ENCODE measurements at places on chromosomes 2 and 18.

- no peak for DNase-seq
Observed at GRCh38 chr18:59624369-59624765, 72.9 kb downstream of the CCBE1 start.

GRCh38 chr2:207238831-207239701, 73.3 kb upstream of the KLF7 start:
- DNase-seq, result no peak

GRCh38 chr2:37982847-37983246, 57.8 kb downstream of the RMDN2 start:
- no peak for DNase-seq

GRCh38 chr18:57581301-57581934, 5.1 kb downstream of the FECH start:
- DNase-seq, result no peak

- DNase-seq, result no peak
Observed at GRCh38 chr2:76413436-76413835, 702.7 kb upstream of the GCFC2 start.

DNA sequence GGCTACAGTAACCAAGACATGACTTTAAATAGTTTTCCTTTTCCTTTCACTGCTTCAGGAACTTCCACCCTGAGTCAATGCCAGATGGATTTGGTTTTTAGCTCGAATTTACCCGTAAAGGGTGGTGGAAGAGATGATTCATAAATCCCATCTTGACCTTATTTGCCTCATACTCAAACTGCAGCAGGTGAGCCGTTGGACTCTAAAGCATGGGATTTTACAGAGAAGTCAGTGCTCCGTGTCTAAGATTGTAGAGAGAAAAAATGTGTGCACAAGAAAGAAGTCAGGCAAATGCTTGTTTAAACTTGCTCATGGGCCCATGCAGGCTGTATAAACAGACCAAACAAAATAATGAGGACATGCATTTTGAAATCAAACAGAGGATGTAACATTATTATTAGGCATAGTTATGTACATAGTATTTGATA, 369.7 kb upstream of the TRIB2 start:
- no peak for DNase-seq

- DNase-seq, result no peak
Observed at GRCh38 chr2:45009928-45010701, 863 bp upstream of the SIX2 start.

- no peak for DNase-seq
Observed at GRCh38 chr2:96468904-96469303, 36.3 kb downstream of the NEURL3 start.

DNA sequence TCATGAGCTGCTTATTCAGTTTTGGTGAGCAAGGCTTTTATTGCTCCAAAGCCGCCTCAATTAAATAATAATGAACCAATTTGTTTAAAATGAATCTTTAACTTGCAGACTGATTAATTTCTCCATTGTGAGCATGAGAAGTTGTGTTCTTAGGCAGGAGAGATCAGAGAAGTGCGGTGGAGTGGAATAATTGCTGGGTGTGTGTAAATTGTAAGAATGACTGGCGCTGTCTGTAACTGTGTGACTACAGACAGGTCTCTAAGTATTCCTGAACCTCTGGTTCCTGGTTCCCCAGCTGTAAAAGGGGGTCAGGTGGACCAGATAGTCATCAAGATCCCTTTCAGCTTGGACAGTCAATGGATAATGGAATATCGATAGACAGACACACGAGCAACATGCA, 98.0 kb upstream of the EFEMP1 start:
- no peak for DNase-seq

DNA sequence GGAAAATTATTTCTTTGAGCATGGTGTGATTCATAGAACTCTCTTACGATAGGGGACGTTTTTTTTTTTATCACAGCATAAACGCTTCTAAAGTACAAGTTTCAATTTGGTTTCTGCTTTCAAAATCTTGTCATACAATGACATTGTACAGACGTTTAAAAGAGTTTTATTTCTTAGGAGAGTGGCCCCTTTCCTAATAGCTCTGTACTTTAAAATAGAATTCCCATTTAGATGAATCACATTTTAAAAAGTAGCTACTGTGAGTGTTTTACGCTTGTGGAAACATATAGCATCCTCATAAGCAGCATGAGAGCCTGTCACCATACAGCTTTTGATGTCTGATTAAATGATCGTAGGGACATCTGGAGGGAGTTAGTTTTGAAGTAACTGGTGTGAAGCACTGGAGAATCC, 510.9 kb downstream of the PARD3B start:
- DNase-seq, result no peak

DNA sequence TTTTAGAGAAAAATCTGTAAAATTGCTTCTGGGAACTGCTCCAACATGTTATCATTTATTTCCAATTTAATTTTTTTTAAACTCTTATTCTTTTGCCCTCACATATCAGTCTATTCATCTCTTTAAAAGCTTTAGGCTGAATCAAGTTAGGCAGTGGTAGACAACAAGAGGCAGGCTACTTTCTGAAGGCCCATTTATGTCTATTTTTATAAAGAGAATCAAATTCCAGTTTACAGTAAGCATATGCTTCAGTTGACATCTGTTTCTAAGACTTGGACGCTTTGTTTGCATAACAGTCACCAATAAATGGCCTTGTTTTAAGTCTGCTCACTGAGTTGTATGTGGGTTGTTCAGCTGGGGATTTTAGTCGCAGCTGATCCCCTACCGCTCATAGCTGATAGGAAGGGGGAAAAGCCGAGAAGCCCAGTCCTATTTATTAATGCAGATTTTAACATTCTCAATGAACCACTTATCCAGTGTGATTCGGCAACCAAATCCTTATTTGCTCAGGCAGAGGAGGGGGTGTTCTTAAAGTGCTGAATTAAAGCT, 260.4 kb upstream of the SIX3 start:
- DNase-seq, result no peak

DNA sequence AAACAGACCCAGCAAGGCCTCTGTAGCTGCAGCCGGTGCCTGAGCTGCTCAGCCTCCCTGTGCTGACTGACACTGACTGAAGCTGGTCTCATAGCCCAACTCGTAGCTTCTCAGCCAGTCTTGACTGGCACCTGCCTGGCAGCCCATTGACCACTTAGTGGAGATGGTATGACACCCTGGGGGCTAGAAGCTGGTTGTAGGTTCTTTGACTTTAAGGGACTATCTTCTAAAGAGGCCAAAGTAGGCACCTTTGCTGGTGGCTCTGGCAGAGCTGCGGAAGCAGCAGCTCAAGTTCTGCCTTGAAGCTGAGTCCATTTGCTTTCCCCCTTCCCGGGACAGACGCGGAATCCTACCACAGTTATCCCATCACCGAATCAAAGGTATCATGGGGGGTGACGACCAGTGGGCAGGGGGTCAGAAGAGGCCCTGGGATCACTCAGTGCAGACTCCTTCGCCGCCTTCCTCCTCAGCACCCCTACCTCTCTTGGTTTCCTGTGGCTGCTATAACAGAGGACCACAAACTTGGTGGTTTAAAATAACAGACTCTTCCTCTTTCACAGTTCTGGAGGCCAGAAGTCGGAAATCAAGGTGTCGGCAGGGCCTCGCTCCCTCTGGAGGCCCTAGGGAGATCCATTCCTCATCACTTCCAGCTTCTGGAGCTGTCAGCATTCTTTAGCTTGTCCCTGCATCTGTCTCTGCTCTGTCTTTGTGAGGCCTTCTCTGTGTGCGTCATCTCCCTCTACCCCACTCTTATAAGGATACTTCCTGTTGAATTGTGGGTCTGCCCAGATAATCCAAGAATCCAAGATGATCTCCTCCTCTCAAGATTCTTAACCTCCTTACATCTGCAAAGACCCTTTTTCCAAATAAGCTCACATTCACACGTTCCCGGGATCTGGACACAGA, 13.7 kb upstream of the FOSL2 start:
- DNase-seq, result no peak

- DNase-seq, result no peak
Observed at GRCh38 chr2:200786826-200787225, 24.9 kb upstream of the BZW1 start.

Data from mucosa of gallbladder (tissue), 1 donor.